Stimulated activated CD4-positive, alpha-beta T cell treated with anti-CD3 and anti-CD28 coated beads, Interleukin-15, amount 100 ng/mL, for 1 hour (primary cell): ENCODE measurements at places on chromosomes 4 and X.

DNA sequence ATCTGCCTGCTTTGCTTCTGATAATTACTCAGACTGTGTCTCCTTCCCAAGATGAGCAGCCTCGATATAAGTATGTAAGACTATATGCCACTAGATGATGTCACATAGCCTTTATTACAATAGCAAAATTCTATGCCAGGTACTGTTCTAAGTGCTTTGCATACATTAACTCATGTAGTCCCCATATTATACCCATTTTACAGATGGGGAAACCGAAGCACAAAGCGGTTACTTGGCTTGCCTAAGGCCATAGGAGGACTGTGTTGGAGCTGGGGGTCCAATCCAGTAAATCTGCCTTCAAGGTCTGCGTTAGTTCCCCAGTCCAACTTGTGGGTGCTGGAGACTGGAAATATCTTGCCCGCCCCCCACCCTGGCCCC lies 826 bp upstream of the SCML1 start:
- DNase-seq: no peak

DNA sequence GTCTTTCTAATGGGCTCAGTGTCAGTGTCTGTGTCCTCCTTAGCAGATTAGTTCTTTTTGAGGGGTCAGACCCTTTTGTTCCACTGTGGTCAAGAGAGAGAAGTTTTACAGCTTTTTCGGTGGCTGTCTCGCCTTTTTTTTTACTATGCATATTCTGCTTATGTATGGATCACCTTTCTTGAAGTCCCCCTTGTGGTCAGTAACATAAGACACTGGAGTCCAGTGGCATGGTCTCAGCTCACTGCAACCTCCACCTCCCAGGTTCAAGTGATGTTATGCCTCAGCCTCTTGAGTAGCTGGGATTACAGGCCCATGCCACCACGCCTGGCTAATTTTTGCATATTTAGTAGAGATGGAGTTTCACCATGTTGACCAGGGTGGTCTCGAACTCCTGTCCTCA lies 54.0 kb upstream of the PGRMC2 start:
- no peak for DNase-seq

GRCh38 chrX:15292861-15293260 lies 22.6 kb downstream of the ASB11 start:
- DNase-seq: no peak

DNA sequence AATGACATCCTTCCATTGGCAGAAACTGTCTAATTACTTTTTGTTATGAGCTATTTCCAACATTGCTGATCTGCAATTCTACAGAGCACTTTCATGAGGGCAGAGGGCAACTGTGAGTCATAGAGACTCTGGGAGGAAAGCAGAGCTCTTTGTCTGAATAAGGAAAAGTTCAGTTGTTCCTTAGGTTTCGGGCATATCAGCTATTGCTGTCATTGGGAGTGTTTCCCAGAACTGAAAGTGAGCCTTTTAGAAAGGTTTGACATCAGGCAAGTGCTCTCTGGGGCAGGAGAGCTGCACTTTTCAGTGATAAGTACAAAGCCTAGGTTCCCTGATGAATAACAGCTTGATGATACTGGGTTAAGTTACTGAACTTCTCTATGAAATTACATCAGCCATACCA lies 119.2 kb upstream of the EDNRA start:
- no peak for DNase-seq

DNA sequence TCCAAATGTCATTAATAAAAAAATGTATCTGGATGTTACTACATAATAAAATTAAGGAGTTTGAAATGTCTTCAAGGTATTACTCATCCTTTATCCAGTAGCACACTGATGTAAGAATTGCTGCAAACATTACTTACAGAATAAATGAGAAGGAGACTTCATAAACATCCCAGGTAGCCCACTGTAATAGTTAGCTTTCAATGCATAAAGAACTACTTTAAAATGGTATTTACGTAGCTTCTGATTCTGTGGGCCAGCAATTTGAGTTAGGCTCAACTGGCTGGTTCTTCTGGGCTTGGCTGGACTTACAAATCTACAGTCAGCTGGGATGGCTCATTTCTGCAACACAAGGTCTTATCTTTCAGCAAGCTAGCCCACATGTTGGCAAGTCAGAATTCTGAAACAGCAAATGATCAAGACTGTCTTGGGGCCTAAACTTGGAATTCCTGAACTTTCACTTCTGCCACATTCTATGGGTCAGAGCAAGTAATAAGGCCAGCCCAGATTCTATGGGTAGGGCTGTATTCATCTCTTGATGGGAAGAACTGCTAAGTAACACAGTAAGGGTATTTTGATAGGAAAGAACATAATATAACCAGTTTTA lies 522.5 kb downstream of the IQCM start:
- DNase-seq: no peak

- no peak for DNase-seq
Measured at GRCh38 chr4:182018691-182019090, 224.5 kb upstream of the TENM3 start.

DNA sequence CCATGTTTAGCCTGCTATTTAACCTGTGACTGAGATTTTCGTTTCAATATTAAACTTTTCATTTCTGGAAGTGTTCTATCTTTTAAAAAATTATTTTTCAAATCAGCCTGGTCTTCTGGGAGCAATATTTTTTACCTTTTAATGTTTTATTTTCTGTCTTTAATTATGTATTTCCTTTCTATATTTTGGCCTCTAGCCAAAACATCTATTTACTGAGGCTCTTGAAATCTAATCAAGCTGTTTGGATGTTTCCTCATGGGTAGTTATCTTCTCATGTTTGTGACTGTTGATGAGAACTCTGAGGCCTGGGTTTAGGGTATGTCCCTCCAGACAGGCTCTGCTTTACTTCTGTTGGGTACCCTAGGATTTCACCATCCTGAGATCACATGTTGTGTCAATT lies 10.3 kb upstream of the SLC10A4 start:
- DNase-seq: no peak

GRCh38 chr4:23034731-23035130 lies 342.0 kb downstream of the GBA3 start:
- DNase-seq: no peak

DNA sequence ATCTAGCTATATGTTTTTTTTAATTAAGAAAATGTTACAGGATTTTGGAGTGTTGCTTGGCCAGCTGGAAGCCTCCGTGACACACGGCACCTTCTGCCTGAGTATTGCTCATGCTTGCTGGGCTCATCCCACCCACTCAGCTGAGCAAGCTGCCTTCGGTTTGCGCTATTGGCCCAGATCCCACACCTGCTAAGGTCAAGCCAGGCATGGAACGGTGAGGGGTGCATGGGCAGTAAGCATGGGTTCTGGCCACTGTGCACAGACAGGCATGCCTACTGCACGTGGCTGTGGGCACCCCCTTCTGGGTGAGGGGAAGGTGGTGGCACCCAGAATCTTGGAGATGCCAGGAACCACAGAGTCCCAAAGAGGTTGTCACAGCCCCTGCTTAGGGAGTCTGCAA lies 1178.4 kb upstream of the PCDH7 start:
- DNase-seq: no peak

- DNase-seq: no peak
Measured at GRCh38 chrX:71365356-71365874, 742 bp upstream of the TAF1 start.

DNA sequence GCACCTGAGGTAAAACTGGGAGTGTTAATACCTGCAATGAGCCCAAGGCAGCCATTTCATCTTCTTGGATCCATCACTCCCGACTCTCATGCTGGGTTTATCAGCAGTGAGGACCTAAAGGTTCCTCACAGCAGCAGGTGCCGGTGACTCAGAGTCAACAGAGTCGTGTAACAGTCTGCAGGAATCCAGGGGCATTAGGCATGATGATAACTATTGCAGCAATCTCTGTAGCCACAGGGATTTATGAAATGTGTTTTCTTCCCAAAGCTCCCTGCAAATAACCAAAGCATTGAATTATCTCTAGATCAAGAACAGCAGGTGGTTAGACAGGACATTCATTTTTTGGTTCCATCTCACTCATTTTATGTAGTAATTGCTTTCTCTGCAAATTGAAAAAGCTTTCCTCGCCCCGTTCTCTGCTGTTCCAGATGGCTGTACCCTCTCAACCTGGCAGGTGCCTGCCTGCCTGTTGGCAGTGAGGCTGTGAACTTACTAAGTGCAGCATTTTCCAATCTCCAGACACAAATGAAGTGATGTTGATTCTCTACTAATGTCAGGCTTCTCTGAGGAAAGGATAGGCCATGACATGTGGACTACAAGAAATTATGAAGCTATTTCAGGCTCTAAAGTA lies 48.1 kb upstream of the TSPAN7 start:
- DNase-seq: no peak

- no peak for DNase-seq
Measured at GRCh38 chr4:106909486-106910188, 126.5 kb downstream of the DKK2 start.

DNA sequence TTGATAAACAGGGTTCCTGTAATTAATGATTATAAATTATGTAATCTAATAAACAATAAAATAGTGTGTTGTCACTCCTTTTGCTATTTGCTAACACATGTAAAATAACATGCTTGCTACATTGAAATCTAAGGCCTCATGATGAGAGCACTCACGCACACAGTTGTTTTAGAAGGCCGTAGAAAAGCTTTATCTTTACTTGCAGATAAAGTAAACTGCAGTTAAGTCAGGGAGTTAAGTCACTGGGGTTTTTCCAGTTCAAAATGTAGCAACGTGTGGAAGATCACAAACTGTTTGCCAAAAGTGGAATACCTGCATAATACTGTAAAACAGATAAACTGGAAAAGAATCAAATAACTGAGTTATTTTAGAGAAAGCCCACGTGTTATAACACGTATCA lies 187.3 kb upstream of the PACRGL start:
- DNase-seq: no peak

- no peak for DNase-seq
Measured at GRCh38 chr4:79869597-79870237, 203.3 kb downstream of the ANTXR2 start.

DNA sequence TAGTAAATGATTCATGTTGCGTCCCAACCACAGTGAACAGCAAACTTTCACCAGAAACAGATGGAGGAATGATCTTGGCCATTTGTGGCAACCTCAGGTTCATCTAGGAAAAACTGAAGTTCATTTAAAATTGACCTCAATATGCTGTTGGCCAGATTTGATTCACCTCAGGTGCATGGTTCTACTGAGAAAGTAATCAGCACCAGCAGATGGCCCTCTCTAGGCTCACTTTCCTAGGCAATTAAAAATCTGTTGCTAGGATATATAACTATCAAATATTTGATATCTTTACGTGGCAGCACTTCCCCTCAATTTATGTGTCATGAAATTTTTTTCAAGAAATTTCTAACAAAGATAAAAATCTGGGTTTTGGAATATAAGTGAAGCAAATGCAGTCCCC lies 344.7 kb downstream of the GALNTL6 start:
- no peak for DNase-seq

DNA sequence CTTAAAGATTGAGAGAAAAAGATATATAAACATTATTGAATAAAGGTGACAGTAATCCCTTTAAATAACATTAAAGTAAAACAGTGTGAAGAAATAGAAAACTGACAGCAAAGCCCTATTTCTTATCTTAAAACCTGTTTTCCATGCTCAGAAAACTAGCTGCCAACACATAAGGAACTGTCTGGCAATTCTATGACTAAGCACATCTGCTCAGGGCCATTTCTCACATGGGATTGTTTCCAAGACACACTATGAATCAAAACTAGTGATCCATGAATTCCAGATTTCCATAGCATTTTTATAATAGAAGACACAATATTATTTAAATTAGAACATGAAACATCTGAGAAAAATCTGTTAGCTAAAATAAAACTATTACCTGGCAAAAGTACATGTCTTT lies 113.4 kb downstream of the SCLT1 start:
- no peak for DNase-seq

DNA sequence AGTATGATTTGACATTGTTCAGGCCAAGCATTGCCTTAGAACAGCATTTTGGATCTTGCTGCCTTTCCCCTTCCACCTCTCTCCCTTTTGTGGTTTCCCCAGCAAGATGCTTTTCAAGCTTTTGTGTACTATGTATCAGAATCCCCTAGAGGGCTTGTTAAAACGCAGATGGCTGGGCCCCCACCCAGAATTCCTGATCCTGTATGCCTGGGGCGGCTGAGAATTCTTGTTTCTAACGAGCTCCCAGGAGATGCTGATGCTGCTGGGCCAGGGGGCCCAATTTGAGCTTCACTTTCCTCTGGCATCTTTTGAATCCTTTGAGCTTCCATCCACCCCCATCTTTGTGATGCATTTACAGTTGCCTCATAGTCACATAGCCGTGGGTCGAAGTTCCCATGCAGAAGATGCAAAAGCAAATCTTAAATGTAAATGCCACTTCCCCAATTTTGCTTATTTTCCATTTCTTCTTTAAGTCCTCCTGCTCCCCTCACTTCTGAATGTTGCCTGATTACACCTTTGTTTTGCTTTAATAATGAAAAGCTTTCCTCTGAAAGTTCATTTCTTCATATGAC lies 18.5 kb downstream of the HCCS start:
- no peak for DNase-seq
